ENCODE measurements at places on chromosomes 4 and X. TPM values are rescaled to one million over a fixed set of nuclear protein-coding genes. Genes with fewer than 3 reads are reported as not detected.
A peak's percentile ranks its signal among the peaks of the same experiment; 100 is the strongest.

GRCh38 chrX:123833387-123833786, 26.5 kb upstream of the XIAP start:
- DNase-seq: peak; percentile 79

DNA sequence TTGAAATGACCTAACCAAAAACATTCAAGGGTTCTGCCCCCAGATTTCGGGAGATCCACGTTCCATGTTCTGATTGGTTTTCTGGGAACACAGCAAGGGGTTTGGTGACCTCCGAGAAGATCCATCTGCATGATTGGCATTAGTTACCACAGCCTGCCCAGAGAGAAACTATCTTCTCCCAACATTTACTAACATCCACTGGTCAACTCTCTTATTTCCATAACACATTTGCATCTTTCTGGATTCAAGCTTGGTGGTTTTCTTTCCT, 15.6 kb downstream of the SHOX start:
- DNase-seq: no peak

GRCh38 chr4:72631296-72631695, 62.3 kb upstream of the ADAMTS3 start:
- DNase-seq: no peak

- DNase-seq: no peak
Measured at GRCh38 chr4:7040765-7041164, 2.4 kb upstream of the TADA2B start.

DNA sequence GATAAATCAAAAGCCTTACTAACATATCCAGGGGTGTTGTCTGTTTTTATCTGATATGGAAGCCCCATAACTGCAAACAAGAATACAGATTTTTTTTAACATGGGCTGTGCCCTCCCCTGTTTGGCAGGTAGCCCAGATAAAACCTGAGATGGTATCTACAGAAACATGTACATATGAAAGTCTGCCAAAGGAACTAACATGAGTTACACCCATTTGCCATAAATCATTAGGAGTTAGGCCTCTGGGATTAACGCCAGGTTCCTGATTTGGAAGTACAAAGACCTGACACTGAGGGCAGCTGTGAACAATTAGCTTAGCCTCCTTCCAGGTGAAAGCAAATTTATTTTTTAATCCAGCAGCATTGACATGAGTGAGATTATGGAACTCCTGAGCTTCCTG, 264.3 kb downstream of the TECRL start:
- DNase-seq: peak; percentile 60

- DNase-seq: no peak
Measured at GRCh38 chr4:139692309-139693012, 26.8 kb downstream of the MGST2 start.

- no peak for DNase-seq
Measured at GRCh38 chr4:11106190-11106589, 322.5 kb downstream of the HS3ST1 start.

SULT1E1 gene
- 0.87 TPM for total RNA-seq

C4orf54 gene
- not detected for total RNA-seq

MAGEA1 gene
- not detected for total RNA-seq

HMGN5 gene
- 2.9 TPM for total RNA-seq
